Foreskin keratinocyte (primary cell): ENCODE measurements at places on chromosomes 3 and 15.

DNA sequence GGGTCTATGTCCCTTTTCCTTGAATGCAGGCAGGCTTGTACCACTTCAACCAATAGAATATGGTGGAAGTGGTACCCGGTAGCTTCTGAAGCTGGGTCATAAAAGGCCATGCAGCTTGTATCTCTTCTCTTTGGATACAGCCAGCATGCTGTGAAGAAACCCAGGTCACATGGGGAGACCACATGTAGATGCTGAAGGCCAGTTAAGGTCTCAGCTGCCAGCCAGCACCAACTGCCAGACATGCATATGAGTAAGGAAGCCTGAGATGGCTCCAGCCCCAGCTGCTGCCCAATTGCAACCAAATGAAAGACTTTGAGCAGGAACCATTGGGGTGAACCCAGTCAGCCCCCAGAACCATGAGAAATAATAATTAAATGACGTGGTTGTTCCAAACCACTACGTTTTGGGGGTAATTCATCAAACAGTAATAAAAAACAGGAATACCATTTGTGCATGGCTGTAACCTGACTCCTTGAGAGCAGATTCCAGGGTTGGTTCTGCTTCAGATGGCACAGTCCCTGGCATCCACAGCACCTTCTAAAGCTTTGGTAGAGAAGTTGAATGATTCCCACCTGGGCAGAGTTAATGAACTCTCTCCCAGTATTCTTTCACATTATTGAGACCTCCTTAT is 3.8 kb downstream of the RBP2 start:
- no peak for DNase-seq

GRCh38 chr3:48208076-48208475 is 15.2 kb upstream of the CAMP start:
- no peak for DNase-seq

DNA sequence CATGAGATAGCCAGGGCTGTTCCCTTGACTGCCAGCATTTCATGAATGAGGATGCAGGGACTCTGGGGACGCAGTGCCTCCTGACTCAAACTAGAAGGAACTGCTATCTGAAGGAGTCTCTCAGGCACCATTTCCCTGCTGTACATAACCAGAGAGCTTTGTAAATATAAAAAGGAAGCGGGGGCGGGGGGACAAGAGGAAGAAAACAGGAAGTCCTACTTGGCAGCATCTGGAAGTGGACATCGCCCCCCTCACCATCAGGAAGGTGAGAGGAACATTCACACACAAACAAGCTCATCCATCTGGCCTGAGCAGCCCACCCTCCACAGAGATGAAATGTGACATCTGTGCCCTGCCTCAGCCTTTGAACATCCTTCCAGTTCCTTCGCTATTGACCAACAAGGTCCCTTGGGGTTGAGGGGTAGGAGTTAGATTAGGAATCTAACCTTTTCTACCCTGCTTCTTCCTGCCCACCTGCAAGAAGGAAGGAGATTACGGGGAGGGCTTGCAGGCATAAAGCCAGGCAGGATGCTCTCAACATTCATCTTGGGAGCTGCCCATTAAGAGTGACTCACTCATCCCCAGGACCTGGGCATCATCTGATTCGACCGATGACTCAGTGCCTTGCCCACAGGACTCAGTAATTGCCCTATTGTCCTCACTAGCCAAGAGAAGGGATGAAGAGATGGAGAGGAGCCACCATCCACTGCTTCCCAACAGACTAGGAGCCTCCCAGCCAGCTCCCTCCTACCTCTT is 31.9 kb downstream of the SH3BP5 start:
- DNase-seq, result peak; percentile 83

GRCh38 chr15:60004009-60004845 is at the start of gene FOXB1:
Gene FOXB1, plus strand, starts transcription at chr15:60004311. Its CDS starts 653 bp downstream, at chr15:60004964.
- no peak for DNase-seq

DNA sequence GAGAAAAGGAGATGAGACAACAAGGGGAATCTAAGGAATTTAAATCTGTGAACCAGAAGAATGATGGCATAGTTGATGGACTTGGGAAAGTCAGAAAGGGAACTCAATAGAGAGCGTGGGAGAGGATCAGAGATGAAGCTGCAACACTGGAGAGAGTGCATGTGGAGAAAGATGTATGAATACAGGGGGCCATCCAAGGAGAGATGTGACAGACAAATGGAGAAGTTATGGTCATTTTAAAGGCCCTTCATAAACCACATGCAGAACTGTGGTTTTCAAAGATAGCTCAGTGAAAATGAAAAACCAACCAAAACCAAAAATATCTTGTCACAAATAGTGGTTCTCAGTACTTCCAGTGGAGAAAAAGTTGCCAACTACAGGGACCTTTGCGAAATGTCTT is 265.2 kb downstream of the SUCLG2 start:
- DNase-seq, result no peak

GRCh38 chr3:138369151-138369900 is 20.9 kb downstream of the MRAS start:
- no peak for DNase-seq
